ENCODE measurements at places on chromosomes 3 and 15.

DNA sequence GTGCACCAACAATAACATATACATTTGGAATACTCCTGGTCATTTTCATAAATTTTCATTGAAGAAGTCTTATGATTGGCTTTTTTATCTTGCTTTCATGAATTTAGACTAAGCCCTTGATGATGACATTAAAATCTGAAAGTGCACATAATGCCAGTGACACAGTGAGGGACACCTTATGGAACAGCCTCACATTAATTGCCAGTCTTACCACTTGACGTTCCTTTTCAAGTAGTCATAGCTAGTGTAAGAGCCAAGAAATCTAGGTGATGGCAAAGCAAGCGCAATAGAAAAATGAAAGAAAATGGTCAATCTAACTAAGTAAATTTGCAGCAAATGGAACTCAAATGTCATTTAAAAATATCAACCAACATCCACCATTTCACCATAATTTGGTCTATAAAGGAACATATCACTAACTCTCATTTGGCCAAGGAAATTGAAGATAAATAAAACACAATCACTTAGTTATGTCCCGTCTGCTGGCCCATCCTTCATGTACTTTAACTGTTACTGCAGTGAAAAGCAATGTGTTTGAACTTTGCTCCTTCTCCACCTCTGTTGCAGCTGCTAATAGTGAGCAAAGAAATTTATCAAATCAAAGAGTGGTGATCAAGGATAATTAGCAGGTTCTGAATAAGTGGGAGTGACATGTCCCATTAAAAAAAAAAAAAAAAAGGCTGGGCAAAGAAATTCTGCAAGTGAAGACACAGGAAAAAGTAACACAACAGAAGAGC, 110.0 kb downstream of the TJP1 start:
- no peak for DNase-seq

DNA sequence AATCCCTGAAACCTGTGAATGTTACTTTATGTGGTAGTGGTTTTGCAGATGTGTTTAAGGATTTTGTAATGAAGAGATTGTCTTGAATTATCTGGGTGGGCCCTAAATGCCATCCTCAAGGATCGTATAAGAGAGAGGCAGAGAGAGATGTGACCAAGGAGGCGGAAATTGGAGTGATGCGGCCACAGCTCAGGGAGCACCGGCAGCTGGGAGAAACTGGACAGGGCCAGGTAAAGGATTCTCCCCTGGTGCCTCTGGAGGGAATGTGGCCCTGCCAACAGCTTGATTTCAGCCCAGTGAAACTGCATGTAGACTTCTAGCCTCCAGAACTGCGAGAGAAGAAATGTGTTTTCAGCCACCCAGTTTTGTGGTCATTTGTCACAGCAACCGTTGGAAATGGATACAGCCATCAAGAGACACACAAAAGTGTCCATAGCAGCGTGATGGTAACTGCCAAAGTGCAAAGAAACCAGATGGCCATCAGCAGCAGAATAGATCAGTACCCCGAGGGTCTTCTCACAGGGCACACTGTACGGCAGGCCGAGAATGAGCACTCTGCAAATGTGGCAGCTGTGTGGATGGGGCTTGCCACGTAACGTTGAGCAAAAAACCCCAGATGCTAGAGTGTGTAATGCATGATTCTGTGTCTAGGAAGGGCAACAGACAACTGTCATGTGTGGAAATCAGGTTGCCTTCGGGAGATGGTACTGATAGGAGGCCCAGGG, 12.2 kb downstream of the APBA2 start:
- no peak for DNase-seq

- no peak for DNase-seq
Observed at GRCh38 chr3:138479438-138479863, 45.0 kb downstream of the ESYT3 start.

DNA sequence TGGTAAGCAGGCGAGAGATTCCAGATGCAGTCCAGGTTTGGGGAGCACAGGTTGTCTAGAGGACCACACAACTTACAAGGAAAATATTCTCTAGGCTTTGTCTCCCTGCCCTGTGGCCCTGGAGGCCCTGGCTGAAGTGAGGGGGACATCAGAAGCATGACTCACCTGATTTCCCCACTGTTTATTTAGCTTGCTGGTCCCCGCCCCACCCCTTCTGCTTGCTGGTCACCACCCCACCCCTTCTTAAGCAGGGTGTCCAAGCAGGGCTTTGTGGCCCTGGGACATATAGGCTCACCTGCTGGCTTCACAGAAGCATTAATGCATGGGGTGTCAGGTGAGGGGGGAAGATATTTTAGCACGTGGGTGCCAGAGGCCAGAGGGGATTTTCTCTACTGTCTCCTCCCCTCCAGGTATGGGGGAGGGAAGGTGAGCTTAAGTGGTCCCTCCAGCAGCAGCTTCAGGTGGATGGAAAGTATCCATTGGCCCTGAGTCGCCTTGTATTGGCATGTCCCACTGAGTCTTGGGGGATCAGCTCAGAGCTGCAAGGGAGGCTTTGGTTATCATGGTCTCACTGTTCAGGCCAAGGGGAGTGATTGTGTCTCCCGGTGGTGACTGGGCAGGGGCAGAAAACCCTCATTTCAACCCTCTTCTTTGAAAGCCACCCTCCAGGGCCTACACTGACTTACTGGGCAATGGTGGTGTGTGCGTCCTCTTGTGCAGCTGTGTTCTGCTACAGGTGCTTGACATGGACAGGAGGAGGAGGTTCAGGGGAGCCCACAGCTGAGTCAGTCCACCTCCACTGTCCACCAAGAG, 49.8 kb downstream of the GASK1A start:
- DNase-seq, result no peak

GRCh38 chr3:63824309-63824708, 5.2 kb downstream of the C3orf49 start:
- no peak for DNase-seq

DNA sequence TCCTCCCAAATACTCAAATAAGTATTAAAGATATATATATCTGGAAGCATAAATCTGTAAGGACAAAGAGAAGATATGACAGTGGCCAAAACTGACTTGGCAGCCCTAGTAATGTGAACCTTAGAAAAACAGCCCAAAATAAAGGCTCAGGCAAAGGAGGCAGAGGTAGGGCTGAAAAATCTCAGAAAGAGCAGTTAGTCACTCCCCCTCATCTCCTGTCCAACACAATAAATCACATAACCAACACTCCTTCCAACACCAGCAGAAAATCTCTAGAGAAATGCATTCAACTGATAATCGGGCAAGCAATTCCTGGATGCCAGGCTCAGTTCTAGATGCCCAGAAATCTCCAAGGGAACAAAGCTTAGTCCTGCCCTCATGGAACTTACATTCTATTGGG, 22.1 kb upstream of the CHRM5 start:
- no peak for DNase-seq

GRCh38 chr15:96849271-96849900, 518.9 kb downstream of the NR2F2 start:
- DNase-seq, result no peak

- no peak for DNase-seq
Observed at GRCh38 chr3:171093462-171093861, 66.9 kb upstream of the SLC2A2 start.

- no peak for DNase-seq
Observed at GRCh38 chr3:71891483-71891882, 106.5 kb upstream of the PROK2 start.

Data from LNCaP clone FGC (cell line).